ENCODE measurements at places on chromosomes 5 and 9.

DNA sequence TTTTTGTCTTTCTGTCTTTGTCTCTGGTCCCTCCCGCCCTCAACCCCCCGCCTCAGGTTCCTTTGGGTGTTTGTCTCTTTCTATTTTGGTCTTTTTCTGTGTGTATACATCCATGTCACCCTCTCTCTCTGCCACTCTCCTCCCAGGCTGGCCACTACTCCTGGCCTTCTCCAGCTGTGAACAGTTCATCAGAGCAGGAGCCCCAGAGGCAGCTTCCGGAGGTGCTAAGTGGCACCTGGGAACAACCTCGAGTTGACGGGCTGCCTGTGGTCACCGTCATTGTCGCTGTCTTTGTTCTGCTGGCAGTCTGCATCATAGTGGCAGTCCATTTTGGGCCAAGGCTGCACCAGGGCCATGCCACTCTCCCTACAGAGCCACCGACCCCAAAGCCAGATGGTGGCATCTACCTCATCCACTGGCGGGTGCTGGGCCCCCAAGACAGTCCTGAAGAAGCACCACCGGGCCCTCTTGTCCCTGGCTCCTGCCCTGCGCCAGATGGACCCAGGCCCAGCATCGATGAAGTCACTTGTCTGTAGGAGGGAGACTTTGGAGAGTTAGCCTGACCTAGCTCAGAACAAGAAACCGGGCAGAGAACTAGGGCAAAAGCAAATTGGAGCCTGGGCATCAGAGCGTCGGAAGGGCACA is 1.7 kb downstream of the SMIM33 start:
- DNase-seq: no peak

GRCh38 chr9:69671879-69672595 is at the start of gene APBA1:
APBA1 (minus strand) TSS chr9:69672371.
- peak; percentile 44 for DNase-seq

GRCh38 chr5:179209359-179210150 is 135.7 kb downstream of the ADAMTS2 start:
- no peak for DNase-seq

DNA sequence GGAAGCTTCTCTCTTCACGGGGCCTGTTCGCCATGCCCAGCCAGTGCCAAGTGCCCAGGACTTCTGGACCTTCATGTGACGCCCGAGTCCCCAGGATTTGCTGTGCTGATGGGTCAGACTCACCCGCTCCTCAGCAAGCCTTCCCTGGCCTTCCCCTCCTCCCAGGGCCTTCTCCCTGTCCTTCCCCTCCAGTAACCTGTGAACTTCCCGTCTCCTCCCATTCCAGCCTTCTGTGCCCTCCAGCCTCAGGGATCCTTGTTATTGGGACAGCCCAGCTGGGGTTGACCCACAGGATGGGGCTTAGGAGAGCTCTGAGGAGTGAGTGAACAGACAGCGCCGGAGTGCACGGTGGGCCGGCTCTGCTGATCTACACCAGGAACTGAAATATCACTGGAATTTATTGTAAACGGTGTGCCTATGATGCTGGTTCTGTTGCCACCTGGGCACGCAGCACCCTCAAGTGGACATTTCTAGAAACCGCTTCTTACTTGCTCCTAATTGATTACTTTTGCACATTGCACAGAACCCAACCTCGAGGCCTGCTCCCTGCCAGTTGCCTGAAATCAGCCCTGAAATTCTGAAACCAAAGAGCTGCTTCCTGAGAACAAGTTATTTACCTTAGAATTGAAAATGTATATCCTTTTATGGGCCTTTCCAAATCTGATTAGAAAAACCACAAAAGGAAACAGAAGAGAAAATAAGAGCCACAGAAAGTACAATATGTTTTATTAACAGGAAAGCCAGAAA is 1.5 kb downstream of the SPAAR start:
- DNase-seq: peak; percentile 70

DNA sequence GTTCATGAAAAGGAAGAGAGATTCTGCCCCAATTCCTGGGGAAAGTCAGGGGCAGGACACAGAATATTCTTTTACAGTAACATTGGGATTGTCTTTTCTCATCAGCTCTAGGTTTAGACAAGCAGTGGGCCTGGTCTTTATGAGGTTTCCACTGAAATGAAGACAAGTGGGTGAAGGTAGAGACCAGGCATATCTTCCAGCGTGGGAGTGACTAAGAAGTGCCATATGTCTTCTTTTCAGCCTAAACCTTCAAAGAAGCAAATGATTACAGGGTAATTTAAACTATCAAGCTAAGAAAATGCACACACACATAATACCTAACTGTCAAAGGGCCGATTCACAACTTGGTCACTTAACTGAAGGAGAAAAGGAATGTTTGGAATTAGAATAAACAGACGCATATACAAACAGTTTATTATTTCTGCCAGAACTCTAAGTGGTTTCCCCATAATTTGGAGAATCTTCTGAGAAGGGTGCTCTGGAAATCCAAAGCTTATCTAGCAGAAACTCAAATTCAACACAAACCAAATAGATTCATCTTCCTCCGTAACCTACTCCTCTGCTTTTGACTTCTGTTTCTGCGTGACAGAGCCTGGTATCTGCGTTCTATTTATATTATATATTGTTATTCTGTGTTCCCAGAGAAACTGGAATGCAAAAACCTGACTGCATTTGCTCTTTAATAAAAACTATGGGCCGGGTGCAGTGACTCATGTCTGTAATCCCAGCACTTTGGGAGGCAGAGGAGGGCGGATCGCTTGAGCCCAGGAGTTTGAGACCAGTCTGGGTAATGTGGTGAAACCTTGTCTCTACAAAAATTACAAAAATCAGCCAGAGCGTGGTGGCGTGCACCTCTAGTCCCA is 22.0 kb upstream of the TEK start:
- DNase-seq: no peak

DNA sequence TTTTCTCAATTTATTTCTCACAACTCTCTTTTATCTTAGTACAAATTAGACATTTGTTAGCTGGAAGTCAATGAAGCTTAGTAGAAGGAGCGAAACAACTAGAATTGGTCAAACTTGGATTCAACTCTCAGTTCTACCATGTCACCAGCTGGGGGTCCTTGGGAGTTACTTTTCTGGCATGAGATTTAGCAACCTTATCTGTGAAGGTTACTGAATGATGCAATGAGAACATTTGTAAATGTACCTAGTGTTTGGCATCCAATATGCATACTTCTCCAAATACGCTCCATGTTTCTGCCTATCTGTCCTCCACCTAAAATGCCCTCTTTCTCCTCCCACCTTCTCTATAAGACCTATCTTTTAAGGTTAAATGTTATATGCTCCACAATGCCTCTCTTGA is 6.3 kb downstream of the HNRNPA0 start:
- no peak for DNase-seq

GRCh38 chr5:179407191-179408175 is 62.2 kb upstream of the ADAMTS2 start:
- DNase-seq: no peak

DNA sequence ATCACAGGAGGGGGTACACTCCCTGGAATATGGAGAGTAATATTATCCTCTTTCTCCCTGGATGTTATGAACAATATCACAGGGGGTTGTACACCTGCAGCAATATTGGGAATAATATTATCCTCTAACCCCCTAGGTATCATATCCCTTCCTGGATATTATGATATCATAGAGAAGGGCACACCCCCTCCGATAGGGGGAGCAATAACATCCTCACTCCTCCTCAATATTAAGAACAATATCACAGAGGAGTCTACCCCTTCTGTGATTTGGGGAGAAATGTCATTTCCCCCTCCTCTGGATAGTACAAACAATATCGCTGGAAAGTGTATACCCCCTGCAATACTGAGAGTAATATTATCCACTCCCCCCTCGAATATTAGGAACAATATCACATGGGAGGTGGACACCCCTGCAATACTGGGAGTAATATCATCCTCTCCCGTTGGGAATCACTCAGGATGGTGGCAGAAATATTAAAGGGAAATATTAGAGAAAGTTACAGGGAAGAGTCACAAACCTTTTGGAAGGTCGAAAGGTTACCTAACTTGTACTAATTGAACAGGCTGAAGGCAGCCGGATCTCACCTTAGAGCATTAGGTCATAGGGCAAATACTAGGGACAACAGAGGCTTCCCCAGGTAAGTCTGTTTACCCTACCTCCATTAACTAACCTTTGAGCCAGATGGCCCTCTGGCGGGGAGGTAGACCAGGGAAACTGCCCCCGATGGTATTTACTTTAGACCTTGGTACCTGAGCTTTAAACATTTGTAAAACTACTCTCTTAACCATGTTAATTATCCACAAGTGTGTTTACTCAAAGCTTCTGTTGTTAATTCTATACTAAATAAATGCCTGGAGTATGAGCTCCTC is 57.5 kb upstream of the FREM1 start:
- DNase-seq: no peak

- no peak for DNase-seq
Measured at GRCh38 chr5:141649972-141650371, 1.2 kb downstream of the FCHSD1 start.

DNA sequence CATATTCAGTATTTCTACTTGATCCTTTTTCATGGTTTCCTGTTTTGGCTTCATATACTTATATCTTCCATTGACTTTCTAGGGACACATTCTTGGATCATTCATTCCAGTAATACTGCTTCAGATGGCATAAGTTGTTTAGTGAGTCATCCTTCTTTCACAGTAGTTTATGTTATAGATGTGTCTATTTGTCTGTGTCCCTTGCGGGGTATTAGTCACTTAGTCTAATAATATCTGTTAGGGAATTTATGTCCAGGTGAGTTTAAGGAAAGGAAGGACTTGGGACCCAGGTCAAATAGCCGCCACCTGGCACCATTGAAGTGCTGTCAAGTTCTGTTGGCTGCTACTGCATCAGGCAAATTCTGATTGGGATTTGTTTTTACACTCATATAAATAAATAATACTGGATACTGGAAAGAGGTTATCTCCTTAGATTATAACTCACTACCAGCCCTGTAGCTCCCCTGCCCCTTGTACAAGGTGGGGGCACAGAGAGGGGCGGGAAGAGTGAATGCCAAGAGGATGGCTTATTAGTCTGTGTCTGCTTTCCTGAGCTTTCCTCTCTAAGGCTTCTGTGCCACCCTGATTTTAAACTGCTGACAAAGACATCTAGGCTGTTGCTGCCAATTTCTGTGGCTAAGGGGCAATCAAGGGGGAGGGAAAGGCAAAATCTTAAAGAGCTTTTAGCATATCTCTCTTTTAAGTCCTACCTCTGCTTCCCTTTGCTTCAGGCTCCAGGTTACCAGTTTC is 64.9 kb downstream of the CDC42SE2 start:
- no peak for DNase-seq

DNA sequence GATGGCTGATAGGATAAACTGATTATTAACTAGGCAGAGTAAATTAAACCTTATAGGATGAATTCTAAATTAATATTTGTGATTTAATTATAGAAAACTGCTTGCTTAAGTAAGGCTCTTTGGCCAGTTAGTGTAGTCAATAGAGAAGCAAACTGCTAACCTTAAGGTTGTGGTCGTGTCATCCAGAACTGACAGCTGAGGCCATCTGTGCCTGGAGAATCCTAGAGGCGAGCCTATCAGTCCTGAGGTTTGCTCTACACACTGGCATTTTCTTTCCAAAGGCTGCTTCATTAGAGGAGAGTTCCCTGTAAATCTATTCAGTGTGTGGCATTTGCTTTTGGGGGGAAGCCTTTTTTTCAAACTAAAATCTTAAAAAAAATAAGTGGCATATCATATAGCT is 169.2 kb downstream of the MEF2C start:
- DNase-seq: no peak

DNA sequence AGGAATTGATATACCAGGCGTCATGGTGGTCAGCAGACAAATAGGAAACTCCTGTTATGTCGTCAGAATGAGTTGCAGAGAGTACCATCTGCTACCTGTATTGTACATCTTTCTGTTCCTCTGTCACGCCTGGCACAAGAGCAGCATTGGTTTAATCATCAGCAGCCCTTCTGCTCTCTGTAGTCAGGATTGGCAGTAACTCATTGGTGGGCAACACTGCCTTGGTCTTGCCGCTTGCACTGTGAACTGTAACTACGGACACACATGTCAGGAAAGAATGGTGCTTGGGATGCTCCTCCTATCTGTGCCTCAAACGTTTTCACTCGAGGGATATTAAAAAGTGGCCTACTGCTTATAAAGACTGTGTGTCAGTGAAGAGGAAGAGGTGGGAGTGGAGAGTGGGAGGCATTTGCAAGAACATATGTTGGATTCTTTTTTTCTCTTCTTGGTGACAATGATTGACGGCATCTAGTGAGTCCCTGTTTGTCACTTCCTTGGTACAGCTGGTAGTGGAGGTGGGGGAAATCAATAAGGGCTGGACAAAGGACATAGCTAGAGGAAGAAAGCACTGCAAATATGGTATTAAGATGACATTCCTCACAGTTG is 76.6 kb downstream of the F2RL2 start:
- peak; percentile 48 for DNase-seq

GRCh38 chr5:147668385-147668784 is 114.1 kb downstream of the JAKMIP2 start:
- no peak for DNase-seq

DNA sequence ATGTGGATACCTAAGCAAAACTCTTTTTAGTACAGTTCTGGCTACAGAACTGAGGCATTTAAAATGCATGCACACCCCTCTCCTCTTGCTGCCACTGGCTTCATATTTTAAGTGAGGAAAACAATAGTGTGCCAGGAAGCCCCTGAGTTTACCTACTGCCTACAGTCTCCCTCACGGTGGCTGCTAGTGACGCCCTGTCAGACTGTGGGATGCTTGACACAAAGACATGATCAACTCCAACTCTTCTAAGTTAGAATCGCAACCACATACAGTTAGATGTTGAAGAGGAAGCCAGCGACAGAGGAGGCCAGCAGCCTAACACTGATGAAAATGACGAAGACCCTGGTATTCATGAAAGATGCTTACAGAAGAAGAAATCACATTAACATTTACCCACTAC is 1.3 kb downstream of the SEC16A start:
- peak; percentile 16 for DNase-seq

DNA sequence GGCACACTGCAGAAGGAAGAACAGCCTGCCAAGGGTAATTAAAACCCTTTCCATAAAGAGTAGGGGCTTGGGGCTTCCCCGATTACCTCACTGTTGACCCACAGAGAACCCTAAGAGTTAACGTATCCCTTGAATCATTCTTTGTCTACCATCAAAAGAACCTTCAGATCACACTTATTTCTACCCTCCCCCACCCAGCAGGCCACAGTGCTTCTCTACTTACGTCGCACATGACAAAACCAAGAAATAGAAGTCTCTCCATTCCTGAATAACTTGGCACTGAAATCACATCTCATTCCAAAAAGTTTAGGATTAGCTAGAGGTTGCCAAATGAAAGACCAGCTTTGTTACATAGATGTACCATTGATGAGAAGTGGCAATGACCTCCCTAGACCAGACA is 268.7 kb upstream of the GAS1 start:
- DNase-seq: no peak

DNA sequence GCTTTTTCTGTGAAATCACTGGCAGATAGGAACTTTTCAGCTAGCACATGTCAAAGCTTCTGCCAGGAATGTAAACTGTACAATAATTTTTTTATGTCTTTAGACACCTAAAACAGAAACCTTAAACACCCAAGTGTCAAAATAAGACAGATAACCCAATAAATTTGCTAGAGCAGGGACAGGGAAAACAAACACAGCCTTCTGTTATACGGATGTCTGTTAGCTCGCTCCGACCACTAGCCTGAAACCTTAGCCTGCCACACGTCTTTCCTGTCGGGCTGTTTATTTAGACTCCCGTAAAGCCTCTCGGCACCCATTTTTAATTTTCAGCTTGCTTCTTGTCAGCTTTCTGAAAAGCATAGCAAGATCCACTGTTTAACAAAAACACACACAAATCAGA is 355.4 kb upstream of the SLC24A2 start:
- no peak for DNase-seq

Data from CD4-positive, alpha-beta T cell treated with Interleukin-17A for 1 hour (primary cell).